A549 treated with Mapracorat at 1 μM for 4 hours (cell line): ENCODE measurements at places on chromosomes 2 and 18. TPM values are rescaled to one million over a fixed set of nuclear protein-coding genes. Genes with fewer than 3 reads are reported as not detected.

Gene COPS8
- 133 to 172 TPM (median 140 TPM) in 5 replicates for total RNA-seq

Gene ATP6V1B1
- total RNA-seq, result 2.0 to 2.7 TPM (median 2.2 TPM) in 5 replicates

Gene REG3A
- total RNA-seq, result not detected in 5 replicates

Gene SOX11
- total RNA-seq, result not detected in 5 replicates

Gene L3MBTL4
- not detected in 5 replicates for total RNA-seq
